GM04503 (cell line): ENCODE measurements at places on chromosomes 3 and 15.

GRCh38 chr3:143975554-143976152 lies 4.0 kb downstream of the DIPK2A start:
- DNase-seq = no peak

DNA sequence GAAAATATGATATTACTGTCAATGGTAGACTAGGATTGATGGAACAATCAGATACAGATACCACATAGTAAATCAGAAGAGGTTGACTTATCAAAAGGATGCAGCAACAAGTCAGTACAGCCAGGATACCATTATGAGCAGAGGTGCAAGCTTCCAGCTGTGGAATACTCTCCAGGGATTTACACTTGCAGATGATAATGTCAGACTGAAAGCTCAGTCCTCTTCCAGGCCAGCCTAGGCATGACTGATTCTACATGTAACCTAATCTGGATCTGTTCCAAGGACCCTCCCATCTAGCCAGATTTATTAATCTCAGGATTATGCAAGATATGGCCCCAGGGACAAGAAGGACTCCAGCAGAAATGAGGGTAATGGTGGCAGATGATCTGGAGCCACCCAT lies 8.2 kb downstream of the FILIP1L start:
- DNase-seq = no peak

DNA sequence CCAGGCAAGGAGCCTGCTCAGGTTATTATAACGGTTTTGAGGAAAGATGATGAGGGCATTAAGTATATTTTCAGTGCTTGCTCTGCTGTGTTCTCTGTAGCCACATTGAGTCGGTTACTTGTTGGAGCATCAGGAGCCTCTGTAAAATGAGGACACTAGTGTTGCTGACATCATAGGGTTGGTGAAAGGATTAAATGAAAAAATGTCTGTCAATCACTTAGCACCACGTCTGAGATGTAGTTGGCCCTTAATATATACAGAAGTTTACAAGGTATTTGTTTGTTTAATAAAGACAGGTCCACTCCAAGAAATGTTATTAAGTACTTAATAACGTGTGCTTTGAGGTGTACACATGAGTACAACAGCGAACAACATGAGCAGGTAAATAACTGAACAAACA lies 735 bp upstream of the SLC25A26 start:
- DNase-seq = no peak

DNA sequence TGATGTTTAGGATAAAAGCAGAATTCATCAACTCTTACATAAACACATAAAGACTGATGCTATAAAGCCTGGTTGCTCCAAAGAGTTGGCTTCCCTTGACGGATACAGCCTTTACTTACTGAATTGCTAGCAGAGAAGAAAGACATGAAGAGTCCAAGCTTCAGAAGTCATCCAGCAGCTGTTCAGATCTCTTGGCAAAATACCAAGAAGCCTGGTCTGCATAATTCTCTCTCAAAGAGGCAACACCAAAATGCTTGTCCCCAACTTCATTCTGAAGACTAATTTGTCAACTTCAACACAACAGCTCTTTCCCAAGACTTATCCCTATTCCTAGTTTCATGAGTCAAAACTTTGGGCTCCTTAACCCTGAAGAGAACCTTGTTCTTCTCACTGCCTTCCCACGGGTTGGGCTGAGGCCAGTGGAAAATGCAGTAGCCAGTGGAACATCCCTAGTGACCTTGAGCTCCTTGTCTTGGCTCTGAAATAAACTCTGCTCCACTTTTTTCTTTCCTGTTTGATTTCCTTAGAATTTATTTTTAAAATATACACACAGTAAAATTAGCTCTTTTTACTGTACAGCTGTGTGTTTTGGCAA lies 119.2 kb upstream of the THBS1 start:
- no peak for DNase-seq

DNA sequence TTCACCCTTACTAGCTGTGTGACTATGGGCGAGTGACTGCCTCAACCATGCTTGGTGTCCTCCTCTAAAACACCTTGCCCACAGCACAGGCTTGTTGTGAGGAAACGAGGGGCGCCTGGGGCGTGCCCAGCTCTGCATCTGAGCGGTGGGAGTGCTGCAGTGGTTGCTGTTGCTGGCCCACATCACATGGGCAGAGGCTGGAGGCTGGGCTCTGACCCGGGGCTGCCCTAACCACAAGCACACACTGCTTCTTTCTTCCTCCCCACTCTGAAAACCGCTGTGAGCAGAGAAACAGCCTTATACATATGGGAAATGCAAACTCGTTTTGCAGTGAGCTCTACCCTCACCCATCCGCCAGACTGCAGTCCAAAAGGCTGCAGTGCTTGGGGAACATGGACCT lies 74.8 kb upstream of the RPL32 start:
- no peak for DNase-seq

GRCh38 chr15:47541562-47541961 lies 175.7 kb upstream of the SEMA6D start:
- DNase-seq = no peak

- no peak for DNase-seq
Observed at GRCh38 chr15:69826819-69827175, 270.9 kb downstream of the TLE3 start.

DNA sequence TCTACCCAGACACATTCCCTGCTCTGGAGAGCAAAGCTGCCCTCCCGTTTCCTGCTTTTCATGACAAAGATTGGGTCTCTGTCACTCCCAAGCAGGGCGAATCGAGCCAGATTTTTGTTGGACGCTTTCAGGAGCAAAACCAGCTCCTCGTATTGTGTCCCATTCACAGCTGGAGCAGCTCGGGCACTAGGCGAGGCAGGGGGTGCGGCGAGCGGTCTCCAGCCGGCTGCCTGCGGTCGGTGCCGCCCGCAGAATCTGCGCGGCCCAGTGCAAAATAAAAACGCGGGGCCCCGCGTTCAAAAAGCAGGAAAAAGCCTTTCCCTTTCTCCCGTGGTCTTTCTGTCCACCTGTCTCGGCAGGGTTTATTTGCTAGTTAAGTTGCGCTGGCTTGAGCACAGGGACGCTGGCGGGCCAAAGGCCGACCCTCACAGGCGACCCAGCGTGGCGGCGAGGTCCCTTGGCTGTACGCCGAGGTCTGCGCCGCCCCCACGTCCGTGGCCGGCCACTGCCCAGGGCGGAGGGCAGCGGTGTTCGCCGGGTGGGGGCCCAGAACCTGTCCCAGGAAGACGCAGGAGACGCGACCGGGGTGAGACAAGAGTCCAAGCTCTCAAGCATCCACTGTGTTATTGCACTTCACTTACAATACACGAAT lies 71.2 kb downstream of the CYP19A1 start:
- DNase-seq = no peak

- DNase-seq = no peak
Observed at GRCh38 chr15:35479423-35479822, 66.5 kb downstream of the DPH6 start.

- DNase-seq = no peak
Observed at GRCh38 chr3:143970773-143971358, 757 bp upstream of the DIPK2A start.

- DNase-seq = no peak
Observed at GRCh38 chr3:186639778-186640472, at the start of gene FETUB. Gene FETUB, plus strand, starts transcription at chr3:186640399. Its CDS starts 62 bp downstream, at chr3:186640461.

- no peak for DNase-seq
Observed at GRCh38 chr3:153744889-153745288, 376.3 kb upstream of the ARHGEF26 start.

DNA sequence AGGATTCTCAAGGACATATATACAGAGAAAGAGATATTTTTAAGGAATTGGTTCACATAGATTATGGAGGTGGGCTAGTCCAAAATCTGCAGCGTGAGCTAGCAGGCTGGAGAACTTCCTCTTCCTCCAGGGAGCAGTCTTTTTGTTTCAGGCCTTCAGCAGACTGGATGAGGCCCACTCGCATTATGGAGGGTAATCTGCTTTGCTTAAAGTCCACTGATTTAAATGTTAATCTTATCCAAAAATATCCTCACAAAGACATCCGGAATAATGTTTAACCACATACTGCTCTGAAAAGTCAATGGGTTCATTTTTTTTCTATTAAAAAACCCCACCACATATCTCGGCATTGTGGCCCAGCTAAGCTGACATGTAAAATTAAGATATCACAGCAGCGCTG lies 22.2 kb upstream of the NRROS start:
- no peak for DNase-seq

GRCh38 chr15:89129123-89129815 lies 41.0 kb downstream of the ABHD2 start:
- DNase-seq = no peak

DNA sequence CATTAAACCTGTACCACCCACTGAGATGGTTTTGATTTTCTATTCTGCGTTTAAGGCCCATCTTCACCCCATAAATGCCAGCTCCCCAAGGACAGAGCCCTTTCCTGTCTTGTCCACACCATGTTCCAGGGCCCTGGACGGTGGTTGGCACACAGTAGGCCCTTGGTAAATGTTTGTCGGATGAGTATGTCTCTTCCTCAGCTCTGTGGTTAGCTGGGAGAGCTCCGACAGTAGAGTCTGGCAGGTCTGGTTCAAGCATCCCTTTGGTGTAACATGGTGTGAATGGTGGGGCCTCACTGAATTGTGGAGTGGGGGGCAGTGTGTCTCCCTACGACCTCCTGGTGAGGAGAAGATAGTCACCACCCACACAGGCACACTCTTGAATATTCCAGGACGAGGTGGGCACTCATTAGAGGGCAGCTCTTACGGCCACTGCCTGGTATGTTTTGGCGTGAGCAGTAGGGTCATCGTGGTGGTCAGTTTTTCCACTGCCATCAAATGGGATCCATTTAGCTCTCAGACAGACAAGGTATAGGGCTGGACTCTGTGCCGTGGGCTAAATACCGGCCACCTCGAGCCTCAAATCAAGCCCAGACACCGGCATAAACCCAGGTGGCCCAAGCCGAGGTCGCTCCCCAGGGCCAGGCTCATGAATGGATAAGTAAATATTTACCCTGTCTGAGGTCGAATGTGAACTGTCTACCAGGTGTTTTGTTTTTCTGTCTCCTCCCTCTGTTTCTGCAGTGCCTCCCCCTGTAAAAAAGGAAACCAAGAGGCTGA lies 61.3 kb downstream of the SMAD3 start:
- DNase-seq = no peak

DNA sequence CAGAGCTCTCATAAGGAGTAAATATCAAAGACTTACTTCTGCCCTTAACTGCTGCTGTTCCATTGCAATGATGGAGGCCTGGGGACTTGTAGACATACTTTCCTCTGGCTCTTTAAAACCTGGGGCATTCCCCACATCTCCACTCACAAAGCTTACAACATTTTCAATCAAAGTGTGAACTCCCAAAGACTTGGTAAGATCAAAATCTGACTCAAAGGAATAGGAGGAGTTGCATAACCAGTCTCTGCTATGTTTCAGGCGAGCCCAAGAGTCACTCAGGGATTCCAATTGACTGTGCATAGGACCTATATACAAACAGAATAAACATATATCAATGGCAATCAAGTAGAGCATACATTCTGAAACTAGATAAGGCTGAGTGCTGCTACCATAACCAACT lies 101.5 kb downstream of the FBXL22 start:
- DNase-seq = no peak

- DNase-seq = no peak
Observed at GRCh38 chr3:127647166-127647844, 18.3 kb downstream of the PODXL2 start.

- peak; percentile 42 for DNase-seq
Observed at GRCh38 chr3:135862361-135862760, 103.2 kb upstream of the PPP2R3A start.

GRCh38 chr3:10353661-10354360 lies 32.9 kb upstream of the SEC13 start:
- no peak for DNase-seq

GRCh38 chr15:80752204-80752603 lies 27.0 kb upstream of the CEMIP start:
- no peak for DNase-seq

DNA sequence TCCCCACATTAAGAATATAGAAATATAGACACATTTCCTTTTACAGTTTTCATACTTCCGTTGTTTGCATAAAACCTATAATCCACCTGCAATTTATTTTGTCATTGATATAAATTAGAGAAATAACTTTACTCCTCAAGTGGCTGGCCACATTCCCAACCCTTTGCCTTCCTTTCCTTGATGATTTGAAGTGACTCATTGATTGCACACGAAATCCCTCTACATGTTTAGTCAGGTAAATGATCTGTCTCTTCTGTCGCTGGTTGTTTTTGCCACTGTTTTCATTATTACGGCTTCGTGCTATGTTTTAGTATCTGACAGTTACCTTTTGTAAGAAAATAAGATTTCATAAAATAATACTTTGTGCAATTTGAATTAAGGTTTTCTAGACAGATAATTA lies 272.2 kb upstream of the NR2E3 start:
- no peak for DNase-seq

GRCh38 chr3:183591881-183592521 lies 36.5 kb upstream of the KLHL6 start:
- no peak for DNase-seq

GRCh38 chr15:66655997-66656396 lies 46.0 kb upstream of the SMAD6 start:
- no peak for DNase-seq

DNA sequence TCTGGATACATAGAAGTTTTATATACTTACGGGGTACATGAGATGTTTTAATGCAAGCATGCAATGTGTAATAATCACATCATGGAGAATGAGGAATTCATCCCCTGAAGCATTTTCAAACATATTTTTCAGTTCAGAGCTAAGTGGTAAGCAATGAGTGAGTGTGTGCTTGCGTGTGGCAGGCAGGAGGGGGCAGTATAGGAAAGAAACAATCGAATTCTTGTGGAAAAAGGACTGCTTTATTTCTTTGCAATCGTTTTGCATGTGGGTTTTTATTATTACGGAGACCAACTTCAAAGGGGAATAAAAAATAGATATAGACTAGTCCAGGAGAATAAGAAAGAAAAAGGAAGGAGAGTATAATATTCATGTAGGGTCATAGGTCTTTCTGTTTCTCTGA lies 271.6 kb downstream of the CHL1 start:
- DNase-seq = no peak

GRCh38 chr3:136311261-136311660 lies 61.1 kb downstream of the PCCB start:
- no peak for DNase-seq

GRCh38 chr3:3802046-3802445 lies 2.8 kb downstream of the LRRN1 start:
- DNase-seq = no peak

DNA sequence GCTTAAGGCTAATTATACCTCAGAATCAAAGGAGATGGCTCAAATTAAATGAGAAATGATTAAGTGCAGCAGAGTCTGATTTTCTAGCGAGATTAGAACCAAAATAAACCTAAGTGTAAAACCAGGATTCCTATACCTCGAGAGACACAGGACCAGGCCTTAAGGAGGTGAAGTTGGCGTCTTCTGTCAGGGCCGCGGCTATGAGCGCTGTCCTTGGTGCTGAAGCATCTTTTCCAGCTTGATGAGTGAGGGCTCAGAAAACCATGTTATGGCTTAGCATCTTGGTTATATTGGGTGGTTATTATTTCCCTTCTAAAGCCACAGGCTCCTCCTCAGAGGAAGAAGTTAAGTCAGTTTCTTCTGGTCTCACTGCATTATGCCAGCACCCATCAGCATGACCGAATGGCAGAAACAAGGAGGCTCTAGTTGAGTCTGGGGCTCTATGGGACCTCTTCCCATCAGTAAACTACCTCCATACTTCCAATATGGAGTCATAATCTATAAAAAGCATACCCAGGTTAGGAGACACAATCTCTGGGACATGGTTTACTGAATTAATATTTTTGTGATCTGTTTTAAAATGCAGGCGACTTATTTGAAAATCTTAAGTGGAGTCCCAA lies 120.1 kb upstream of the NMNAT3 start:
- DNase-seq = no peak
